Activated naive CD4-positive, alpha-beta T cell treated with anti-CD3 and anti-CD28 coated beads, Interleukin-2, amount 50 U/mL, for 72 hours (primary cell): ENCODE measurements at places on chromosomes 12 and 14. TPM values are rescaled to one million over a fixed set of nuclear protein-coding genes. Genes with fewer than 3 reads are reported as not detected.

- DNase-seq = no peak
Measured at GRCh38 chr14:76694106-76694505, 67.2 kb upstream of the VASH1 start.

GRCh38 chr12:53171725-53172329 lies 8.7 kb upstream of the ZNF740 start:
- DNase-seq = no peak

- no peak for DNase-seq
Measured at GRCh38 chr14:23514644-23514957, 37.0 kb downstream of the ZFHX2 start.

GRCh38 chr14:101727611-101728366 lies 33.7 kb upstream of the PPP2R5C start:
- no peak for DNase-seq

DNA sequence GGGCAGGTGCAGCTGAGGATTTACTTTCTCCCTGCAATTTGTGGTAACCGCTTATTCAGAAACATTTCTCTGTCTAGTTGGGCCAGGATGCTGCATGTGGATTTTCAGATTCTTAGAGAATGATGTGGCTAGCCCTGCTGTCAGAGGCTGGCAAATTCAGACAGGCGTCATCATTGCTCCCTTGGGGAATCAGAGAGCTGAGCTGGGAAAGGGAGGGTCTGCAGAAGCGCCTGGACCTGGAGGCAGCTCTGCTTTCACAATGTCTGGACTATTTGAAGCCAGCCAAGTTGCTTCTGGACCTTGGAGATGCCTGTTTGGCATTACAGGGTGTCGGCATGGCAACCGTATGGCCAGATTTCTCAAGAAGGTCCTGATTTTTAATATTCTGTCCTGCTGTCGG lies 3.4 kb downstream of the GALNT16 start:
- DNase-seq = no peak

DNA sequence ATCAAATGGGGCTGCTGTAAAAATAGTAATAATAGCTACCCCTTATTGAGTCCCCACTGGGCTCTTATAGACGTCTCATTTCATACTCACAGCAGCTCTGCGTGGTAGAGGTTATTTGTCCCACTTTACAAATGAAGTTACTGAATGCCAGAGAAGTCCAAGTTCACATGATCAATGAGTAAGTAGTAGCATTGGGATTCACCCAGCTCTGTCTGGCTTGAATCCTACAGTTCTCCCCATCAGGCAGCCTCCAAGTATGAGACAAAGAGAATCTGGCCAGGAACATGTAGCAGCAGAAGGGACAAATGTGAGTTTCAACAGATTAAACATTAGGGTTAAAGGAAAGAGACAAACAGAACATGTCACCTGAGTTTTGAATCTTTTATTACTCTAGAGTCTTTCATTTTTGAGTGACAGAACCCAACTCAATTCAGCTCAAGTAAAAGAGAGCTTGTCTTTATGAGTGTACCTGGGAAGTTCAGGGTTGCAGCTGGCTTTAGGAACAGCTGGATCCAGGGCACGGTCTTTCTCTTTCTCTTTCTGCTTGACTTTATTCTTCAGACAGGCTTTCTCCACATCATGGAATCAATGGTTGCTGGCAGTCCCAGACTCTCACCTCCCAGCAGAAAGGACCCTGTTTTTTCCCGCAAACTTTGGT lies 64.1 kb upstream of the JDP2 start:
- DNase-seq = no peak

DNA sequence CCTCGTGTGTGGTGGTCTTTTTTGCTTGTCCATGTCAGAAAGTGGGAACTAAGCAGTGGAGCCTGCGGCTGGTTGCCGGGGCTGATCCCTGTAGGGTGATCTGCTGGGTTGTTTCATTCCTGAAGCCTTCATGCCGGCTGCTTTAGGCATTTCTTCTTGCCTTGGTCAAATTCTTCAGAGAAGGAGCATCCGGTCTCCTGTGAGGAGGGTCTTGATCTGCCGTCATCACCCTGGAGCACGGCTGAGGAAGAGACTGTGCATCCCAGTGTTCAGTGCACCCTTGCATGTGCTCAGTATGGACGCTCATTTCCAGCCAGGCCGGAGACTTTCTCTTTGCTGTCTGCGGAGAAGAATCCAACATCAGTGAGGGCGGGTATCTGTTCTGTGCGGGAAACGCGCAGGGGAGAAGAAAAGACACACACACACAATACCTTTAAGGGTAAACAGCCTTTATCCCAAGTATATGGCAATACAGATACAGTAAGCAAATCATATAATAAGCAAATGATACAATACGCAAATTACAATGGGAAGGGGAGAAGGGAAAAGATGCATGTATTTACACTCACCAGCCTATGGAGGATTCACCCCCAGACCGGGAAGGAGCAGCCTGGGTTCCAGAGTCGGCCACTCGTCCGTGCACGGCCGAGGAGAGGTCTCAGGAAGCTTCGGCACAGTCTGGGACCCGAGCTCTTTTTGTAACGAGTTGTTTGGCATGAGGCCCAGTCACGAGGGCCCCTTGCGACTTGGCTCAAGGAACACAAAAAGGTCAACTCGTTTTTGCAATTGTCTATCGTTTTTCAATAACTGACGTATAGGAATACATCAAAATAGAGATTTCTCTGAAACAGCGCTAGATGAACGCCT lies 1366.8 kb upstream of the TMEM132C start:
- DNase-seq = no peak

DNA sequence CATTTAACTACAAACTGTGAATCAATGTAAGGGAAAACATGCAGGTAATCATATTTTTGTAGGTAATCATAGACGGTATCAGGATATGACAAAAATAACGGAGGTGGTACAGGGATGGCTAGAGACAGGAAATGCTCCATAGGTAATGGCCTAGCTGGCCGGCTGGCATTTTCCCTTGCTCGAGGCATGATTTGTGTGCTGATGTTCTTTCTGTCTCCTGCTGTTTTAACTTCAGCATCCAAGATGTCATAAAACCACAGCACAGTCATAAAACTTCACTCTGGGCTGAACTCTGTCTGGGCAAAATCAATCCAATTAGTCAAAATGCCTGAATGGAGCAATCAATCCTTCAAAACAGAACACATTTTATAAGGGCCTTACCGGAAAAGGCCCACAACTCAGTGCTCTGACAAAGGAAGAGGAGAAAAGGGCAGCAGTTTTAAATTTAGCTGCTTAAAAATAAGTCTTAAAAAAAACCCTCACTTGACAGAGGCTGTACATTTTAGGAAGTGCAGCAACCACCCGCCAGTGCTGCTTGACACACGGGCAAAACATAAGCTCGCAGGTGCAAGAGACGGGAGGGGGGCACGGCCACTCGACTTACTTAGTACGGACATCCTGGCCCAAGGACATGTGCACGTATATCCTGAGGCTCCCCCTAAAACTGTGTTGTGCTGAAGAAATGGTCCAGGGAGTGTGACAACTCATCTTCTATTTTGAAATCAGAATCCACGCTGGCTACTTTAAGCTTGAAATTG lies 40.5 kb upstream of the GPR68 start:
- DNase-seq = no peak

Gene POLE2
- total RNA-seq = 46.1 TPM

Gene GPR84
- total RNA-seq = 2.0 TPM

Gene DTD2
- total RNA-seq = 8.6 TPM

Gene AKAP3
- 4.2 TPM for total RNA-seq

Gene ATP5F1B
- 788 TPM for total RNA-seq

Gene CCDC38
- 0.57 TPM for total RNA-seq

Gene DPF3
- not detected for total RNA-seq
